ENCODE measurements at places on chromosomes 6 and 20.

DNA sequence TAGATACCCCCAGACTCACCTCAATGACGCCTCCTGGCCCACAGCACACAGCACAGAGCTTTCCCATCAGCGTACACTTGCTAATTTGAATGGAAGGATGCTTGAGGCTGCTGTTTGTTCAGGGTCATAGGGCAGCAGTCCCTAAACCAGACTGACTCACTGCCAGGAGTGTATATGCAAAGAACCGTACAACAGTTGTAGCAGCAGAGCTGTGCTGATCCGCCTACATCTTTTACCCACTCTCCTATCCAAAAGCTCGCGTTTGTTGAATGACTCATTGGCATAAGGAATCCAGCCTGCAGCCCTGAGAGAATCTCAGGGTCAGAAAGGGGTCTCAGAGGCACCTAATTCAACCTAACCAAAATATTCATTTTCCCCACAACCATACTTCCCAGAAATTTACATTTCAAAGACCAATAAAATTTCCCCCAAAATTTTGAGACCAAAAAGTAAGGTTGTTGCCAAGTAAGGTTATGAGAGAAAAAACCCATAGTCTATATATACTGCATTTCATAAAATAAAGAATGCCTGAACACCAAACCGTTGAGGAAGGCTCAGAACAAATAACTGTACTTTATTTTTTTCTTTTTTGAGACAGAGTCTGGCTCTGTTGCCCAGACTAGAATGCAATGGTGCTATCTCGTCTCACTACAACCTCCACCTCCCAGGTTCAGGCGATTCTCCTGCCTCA, 35.3 kb upstream of the CCND3 start:
- DNase-seq = peak; percentile 24

- no peak for DNase-seq
Observed at GRCh38 chr20:33373735-33374605, 27.3 kb downstream of the CDK5RAP1 start.

DNA sequence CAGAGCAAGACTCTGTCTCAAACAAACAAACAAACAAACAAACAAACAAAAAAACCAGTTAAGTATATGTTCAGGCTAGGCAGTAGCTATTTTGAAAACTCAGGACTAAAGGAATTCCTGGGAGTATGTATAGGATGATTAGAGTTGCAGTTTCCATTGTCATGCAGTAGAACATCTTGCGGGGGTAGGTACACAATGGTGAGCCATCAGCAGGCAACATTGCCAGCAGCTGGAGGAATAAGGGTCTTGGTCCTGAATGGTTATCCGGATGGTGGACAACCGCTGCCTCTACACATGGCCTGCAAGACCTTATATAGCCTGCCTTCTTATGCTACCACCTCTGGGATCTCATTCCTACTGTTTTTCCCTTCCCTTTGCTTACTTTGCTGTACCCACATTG, 297.5 kb downstream of the SOX4 start:
- DNase-seq = no peak

DNA sequence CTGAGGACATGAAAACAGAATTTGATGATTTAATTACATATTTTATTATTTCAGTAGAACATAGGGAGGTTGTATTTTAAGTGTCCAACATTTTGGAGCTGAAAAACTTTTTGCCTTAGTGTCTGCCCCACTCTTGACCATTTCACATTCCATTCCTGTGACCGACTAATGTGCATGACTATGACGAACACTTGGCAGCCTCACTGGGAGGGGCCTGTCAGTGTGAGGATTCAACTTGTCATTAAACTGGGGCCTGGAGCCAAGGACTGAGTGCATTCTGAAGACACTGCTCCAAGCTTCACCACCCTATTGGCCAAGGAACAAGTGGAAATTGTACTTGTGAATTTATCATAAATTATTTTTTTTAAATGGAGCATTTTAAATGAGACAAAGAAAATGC, 661.3 kb downstream of the BCKDHB start:
- no peak for DNase-seq

DNA sequence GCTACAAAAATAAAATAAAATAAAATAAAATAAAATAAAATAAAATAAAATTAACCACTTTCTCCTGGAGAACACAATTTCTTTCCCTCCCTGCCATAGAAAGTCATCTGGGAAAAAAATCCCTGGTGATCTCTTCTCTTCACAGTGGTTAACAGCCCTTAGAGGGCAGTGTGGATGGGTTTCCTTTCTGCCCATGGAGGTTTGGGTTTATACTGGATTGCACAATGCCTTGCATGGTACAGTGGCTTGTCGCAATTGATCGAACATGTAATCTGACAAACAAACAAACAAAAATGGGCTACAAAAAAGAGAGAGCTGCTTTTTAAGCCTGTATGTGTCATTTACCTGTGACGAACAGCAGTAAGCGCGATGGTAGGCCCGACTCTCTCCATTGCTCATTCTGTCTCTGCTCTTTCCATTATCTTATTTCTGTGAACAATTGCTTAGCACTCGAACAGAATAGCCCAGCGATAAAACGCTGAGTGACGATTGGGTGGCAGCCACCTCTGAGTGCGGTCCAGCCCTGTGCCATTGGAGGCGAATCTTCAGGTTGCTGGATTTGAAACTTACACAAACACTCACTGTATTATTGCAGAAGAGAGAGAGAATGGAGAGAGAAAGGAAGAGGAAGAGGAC, 166.1 kb downstream of the CD83 start:
- DNase-seq = no peak

GRCh38 chr6:8137529-8137939, 35.2 kb upstream of the EEF1E1 start:
- DNase-seq = no peak

- no peak for DNase-seq
Observed at GRCh38 chr6:136521911-136522310, 28.3 kb downstream of the MAP7 start.

DNA sequence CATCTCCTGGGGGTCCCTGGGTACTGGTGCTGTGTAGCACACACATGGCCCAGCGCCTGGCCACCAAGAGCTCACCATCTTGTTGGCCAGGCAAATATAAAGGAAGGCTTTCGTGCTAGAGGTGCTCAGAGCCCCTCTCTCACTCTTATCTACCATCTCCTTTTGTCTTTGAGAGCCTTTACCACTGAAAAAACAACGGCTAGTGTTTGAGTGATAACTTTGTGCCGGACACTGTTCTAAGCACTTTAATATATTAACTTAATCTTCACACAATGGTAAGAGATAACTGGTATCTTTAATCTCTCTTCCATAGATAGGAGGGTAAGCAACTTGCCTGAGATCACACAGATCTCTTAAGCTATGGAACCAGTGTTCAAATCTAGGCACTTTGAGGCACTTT, 21.5 kb upstream of the ARHGAP18 start:
- DNase-seq = no peak

DNA sequence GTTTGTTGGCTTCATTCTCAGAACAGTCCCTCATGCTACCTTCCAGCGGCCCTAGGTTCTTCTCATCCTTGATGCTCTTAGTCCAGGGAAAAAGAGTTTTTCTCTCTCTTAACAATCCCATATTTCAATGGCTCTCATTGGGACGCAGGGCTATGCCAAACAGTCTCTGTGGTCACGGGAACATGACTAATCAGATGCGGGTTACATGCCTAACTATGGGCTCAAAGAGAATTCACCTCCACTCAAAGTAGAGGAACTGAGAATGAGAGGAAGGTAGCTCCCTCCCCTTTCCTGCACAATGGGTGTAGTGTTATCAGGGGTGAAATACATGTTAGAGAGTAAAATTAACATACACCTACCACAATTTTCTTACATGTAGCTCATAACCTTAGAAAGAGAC, 18.1 kb upstream of the ATRN start:
- DNase-seq = no peak

GRCh38 chr6:157990321-157991066, 8.8 kb downstream of the SYNJ2 start:
- DNase-seq = peak; percentile 50

GRCh38 chr20:48831718-48832404, 4.1 kb upstream of the PREX1 start:
- DNase-seq = no peak

- no peak for DNase-seq
Observed at GRCh38 chr6:150230164-150230561, 87.3 kb downstream of the PPP1R14C start.

GRCh38 chr6:142478117-142478516, 176.3 kb downstream of the ADGRG6 start:
- DNase-seq = no peak

- DNase-seq = no peak
Observed at GRCh38 chr6:148392671-148393070, 50.0 kb downstream of the SASH1 start.

GRCh38 chr6:159217595-159218275, 48.5 kb downstream of the FNDC1 start:
- DNase-seq = no peak

- no peak for DNase-seq
Observed at GRCh38 chr20:63643499-63643898, 9.7 kb downstream of the STMN3 start.

- no peak for DNase-seq
Observed at GRCh38 chr6:69935079-69935478, 68.7 kb downstream of the COL19A1 start.

DNA sequence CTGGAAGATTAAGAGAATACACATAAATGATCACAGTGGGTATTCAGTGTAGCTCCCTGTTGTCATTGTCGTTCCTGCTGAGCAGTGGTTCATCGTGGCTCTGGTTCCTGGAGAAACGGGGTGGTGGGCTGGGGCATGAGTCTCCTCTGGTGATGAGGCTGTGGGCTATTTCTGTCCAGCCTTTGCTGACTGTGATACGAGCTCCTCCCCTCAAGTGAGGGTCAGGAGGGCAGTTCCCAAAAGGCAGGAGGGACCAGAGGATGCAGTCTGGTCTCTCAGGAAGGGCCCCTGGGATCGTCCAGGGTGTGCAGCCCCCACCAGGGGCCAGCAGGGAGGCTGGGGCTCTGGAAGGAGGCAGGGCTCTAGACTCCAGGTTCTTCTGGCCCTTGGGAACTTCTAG, 31.1 kb upstream of the DLGAP4 start:
- no peak for DNase-seq

- no peak for DNase-seq
Observed at GRCh38 chr6:38269461-38270172, 370.1 kb downstream of the BTBD9 start.

GRCh38 chr6:130841128-130841728, 14.0 kb downstream of the SMLR1 start:
- no peak for DNase-seq

- no peak for DNase-seq
Observed at GRCh38 chr20:56433221-56433879, 21.3 kb downstream of the CASS4 start.

DNA sequence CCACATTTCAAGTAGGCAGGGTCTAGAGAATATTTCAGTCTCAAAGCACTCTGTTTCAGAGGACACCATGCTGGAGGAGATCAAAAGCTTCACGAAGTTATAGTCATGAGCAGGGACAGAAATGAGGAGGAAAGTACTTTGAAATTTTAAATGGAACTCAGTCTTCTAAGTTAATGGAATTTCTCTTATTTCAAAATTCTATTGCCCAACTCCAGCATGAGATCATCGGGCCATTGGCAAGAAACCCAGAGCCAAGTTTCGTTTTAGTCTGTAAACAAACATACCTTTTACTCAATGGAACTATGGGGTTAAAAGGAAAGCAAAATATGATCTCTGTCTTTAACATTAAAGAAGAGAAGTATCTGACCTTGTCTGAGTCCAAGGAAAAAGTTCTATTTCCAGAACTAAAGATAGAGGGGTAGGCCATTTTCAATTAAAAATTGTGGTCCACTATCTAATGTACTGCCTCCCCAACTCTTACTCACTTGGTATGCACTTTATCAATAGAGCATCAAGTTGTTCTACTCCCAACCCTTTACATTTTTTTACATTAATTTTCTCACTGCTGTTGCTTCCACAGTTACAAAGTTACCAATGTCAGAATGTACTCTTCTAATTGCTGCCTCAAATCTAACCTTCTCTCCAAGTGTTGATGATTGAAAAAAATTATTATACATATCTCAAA, 235.3 kb upstream of the NRSN1 start:
- DNase-seq = no peak

DNA sequence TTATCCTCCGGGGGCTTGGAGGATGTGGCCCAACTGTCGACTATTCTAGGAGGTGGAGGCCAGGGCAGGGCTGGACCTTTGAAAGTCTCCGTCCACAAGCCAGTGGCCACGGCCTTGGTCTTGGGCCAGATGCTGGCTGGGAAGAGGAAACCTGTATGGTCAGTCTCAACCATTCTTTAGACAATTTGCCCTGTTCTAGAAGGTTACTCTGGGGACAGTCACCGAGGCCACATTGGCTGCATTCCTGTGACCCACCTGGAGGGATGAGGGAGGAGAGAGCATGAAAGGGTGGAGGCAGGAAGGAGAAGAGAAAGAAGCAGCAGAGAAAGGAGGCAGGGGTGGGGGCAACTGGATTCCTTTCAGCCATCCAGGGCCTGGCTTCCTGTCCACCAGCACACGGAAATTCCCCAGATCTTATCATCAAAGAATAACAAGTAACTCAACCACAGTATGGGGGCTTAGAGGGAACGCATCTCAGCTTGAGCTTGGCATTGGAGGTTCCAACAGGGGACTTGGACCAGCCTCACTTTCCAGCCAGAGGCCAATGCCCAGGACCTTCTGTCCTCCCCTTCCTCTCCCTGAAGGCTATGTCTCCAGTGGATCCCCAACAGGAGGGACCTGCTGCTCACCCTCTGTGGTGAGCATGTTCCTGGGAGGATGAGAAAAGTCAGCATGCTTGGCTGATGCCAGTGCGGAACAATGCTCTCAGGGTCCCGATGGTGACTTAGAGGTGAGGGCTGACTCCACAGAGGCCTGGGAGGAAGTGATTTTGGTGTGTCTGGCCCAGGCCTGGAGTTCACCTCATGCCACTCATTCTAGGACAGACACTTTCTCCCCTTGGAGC, 30.4 kb downstream of the TGM2 start:
- no peak for DNase-seq

- DNase-seq = no peak
Observed at GRCh38 chr6:168989421-168989820, 264.2 kb downstream of the THBS2 start.

GRCh38 chr6:135176058-135176457, 5.0 kb upstream of the MYB start:
- DNase-seq = no peak

- DNase-seq = no peak
Observed at GRCh38 chr6:128311944-128312570, 208.3 kb downstream of the PTPRK start.

- DNase-seq = no peak
Observed at GRCh38 chr6:131212913-131213312, 77.6 kb downstream of the AKAP7 start.

DNA sequence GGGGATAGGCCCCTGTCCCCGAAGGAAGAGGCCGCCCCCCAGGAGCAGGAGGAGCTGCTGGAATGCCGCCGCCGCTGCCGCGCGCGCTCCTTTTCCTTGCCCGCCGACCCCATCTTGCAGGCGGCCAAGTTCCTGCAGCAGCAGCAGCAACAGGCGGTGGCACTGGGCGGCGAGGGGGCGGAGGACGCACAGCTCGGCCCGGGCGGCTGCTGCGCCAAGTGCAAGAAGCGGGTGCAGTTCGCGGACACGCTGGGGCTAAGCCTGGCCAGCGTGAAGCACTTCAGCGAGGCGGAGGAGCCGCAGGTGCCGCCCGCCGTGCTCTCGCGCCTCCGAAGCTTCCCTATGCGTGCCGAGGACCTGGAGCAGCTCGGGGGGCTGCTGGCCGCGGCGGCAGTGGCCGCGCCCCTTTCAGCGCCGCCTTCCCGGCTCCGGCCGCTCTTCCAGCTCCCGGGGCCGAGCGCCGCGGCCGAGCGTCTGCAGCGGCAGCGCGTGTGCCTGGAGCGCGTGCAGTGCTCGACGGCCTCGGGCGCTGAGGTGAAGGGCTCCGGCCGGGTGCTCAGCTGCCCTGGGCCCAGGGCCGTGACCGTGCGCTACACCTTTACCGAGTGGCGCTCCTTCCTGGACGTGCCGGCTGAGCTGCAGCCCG, 630 bp downstream of the PPP1R3G start:
- DNase-seq = no peak

- DNase-seq = no peak
Observed at GRCh38 chr6:122140031-122140430, 259.4 kb upstream of the HSF2 start.
